IMR-90 (cell line): ENCODE measurements at places on chromosomes 1 and 21. TPM values are rescaled to one million over a fixed set of nuclear protein-coding genes. Genes with fewer than 3 reads are reported as not detected.

NPHS2 gene
- total RNA-seq, result not detected in 2 replicates

TNFRSF18 gene
- 0.18 TPM in 1 of 2 replicates, not detected in the other for total RNA-seq

- no peak for DNase-seq
Observed at GRCh38 chr1:154485106-154485505, 16.9 kb upstream of the TDRD10 start.

CKS1B gene
- 129 and 140 TPM in 2 replicates for total RNA-seq

- DNase-seq, result peak; percentile 36
Observed at GRCh38 chr1:211511947-211512346, 20.0 kb upstream of the RD3 start.

DNA sequence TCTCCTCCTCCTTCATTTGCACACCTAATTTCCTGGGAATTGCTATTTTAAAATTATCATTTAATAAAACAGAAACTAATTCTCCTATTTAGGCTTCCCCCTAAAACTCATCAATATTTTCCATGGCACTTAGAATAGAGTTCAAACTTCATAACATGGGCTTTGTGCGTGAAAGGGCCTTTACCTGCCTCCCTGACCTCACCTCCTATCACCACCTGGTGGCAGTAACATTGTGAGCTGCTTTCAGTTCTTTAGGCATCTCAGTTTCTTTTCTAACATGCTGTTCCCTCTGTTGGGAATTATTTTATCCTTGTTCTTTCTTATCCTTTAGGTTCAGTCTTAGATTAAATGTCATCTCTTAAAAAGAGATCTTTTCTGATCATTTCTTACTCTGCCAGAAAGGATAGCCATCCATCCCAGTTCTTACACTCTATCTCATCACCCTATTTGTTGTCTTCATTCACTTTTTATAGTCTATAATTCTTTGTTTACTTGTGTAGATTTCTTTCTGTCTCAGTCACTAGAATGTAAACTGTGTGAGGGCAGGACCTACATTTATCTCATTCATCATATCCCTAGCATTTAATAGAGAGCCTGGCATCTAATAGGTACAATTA is 133.8 kb upstream of the KIAA1614 start:
- DNase-seq, result no peak

DNA sequence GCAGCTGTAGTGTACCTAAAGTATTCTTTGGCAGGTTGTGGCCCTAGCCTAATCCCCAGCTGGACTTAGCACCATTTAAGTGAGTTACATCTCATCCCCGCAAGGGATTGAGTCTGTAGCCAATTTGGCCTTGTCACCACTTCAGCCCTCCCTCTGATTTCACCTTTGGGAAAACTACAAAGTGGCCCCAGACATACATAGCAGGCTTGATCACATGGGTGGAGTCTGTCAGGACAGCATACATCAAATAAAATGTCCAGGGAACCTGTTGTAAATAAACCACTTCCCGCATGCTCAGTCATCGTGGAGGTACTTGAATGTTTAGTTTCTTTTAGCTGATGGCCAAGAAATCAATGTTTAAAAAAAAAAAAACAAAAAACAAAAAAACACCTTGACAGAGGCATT is 142.5 kb downstream of the DHRS3 start:
- no peak for DNase-seq

- no peak for DNase-seq
Observed at GRCh38 chr1:45923343-45923742, 119.9 kb downstream of the MAST2 start.

PALMD gene
- 0.72 and 1.1 TPM in 2 replicates for total RNA-seq

CD160 gene
- total RNA-seq, result not detected in 2 replicates

DNA sequence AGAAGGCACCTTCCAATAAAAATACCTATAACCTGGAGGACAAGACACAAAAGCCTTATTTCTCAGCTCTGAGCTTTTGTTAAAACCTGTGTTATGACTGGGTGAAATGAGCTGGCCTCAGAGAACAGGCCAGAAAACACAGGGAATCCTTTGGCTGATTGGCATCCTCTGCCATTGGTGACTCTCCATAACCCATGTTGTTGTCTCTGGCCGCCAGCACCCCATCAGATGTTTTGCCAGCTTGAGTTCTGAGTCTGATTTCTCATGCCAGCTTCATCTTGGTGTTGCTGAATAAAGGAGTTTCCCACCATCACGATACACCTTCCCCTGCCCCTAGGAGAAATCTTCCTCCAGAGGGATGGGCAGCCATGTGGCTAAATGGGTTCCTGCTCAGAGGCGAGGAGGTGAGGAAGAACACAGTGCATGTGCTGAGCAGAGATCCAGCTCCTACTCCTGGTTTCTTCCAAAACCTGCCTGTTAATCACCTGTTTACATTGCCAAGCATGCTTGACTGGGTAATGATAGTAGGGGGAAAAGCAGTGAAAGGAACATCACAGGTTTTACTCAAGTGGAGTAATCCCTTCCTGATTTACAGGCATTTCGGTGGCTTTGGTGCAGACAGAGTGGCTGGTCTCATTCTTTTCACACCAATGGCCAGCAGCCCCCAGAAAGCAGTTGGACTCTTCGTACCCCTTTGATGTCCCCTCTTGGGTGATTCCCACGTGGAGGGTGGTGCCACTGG is 109.8 kb downstream of the ROR1 start:
- DNase-seq, result no peak

DNA sequence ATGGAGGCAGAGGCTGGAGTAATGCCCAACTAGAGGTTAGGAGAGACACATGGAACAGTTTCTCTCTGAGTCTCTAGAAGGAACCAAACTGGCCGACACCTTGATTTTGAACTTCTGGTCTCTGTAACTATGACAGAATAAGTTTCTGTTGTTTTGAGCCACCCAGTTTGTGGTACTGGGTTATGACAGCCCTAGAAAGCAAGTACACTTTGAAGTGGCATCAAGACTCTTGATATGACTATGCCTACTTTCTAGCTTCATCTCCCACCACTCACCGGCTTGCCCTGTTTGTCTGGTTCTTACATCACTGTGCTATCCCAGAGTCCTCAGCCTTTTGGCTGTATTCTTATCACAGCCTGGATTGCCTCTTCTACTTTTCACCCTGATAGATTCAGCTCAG is 230.3 kb upstream of the USP24 start:
- DNase-seq, result no peak

DNA sequence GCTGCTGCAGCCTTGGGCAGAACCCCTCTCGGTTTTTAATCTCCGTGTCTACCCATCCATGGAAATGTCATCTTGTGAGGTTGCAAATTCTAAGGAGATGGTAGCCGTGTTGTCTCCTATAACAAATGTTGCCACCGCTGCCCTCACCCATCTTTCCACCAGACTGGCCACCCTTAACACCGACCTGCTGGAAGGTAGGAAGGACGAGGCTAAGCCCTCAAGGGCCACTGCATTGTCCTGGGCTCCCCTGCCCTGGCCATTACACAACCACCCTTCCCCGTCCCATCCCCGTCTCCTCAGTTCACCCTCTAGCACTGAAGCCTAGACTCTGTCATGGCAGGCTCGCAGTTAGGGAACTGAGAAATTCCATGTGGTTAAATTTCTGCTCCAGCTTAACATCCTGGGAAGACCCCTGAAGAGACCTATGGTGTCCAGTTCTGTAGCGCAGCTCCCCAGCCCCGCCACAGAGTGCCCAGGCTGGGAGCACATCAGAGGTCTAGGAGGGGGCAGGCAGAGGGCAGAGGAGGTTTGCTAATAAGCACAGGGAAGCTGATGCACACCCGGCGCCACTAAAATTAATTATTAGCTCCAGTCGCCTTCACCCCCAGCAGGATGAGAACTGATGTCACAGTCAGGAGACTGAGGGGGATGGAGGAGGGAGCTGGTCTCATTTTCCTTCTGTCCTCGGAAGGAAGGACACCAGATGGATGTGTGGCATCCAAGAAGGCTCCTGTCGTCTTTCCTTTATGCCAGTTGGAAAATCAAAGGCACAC is 38.3 kb downstream of the STUM start:
- DNase-seq, result no peak

SPTA1 gene
- not detected in 2 replicates for total RNA-seq

FAM177B gene
- not detected in 2 replicates for total RNA-seq

- DNase-seq, result no peak
Observed at GRCh38 chr1:201017828-201018163, 5.7 kb downstream of the KIF21B start.

ZSCAN20 gene
- total RNA-seq, result 8.1 and 11.1 TPM in 2 replicates

- no peak for DNase-seq
Observed at GRCh38 chr1:10943991-10944730, 68.3 kb upstream of the TARDBP start.

DNA sequence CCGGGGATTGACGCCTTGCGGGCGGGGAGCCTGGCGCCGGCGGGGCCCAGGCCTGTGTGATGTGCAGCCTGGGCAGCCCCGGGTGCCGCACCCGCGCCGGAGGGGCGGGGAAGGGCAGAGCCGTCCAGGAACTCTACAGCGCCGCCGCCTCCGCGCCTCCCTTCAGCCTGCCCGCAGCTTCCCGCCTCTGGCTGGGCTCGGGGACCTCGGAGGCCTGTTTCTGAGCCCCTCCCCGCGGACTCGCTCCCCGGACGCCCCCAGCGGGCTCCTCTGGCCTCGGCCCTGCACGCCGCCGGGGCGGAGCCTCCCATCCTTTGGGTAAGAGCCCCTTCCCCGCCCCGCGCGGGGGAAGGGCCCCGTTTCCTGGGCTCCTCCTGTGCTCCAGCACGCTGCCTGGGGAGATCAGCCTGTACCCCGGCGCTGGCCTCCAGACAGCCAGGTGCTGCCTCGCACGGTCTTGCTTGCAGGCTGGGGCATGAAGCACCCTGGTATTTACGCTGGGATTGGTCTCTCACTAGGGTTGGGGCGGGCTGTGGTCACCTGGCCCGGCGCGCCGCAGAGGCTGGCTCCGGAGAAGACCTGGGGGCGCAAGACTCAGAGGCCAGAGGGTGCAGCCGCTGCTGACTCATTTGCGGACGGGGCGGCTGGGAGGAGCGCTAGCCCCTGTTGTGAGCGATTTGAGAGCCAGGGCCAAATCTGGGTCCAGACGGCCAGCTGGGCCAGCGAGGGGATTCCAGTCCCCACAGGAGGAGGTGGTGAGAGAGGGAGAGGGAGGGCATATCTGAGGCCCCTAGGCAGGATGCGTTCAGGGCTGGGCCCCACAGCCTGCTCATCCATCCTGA is 5.7 kb upstream of the ACOT11 start:
- peak; percentile 50 for DNase-seq

RNF186 gene
- total RNA-seq, result not detected in 2 replicates

- DNase-seq, result no peak
Observed at GRCh38 chr1:78601068-78601467, 19.2 kb upstream of the IFI44L start.

- no peak for DNase-seq
Observed at GRCh38 chr1:114250683-114251572, 97.3 kb upstream of the SYT6 start.

GRCh38 chr1:186923486-186923885 is 94.7 kb downstream of the PLA2G4A start:
- no peak for DNase-seq

CA14 gene
- total RNA-seq, result not detected in 2 replicates

RAB25 gene
- total RNA-seq, result not detected in 2 replicates

DNA sequence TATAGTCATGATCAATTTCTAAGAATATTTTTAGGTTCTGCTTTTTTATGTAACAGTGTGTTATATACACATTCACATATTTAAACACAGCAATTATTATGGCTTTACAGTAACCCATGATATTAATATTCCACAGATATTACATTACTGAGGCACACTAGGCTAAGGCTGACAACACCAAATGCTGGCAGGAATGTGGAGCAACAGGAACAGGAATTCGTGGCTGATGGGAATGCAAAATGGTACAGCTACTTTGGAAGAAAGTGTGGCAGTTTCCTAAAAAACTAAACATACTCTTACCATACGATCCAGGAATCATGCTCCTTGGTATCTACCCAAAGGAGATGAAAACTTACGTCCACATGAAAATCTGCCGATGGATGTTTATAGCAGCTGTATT is 1.9 kb upstream of the KCNJ9 start:
- DNase-seq, result no peak

TRIM67 gene
- not detected in 2 replicates for total RNA-seq

FAM151A gene
- total RNA-seq, result not detected in 2 replicates

DNA sequence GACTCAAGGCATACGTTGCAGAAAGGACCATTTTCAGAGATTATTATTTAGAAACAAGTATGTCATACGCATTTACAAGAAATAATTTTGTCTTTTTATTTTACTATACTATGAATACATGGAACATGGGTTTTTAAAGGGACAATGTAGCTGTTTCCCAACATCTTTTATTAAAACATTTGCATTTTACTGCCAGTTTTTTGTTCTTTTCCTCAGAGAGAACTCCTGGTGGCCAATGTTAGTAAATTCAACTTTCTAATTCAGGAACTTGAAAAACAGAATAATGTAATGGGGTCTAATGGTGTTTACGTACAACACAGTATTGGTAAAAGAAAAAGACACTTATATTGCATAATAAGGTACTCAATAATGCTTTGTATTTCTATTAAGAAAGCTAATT is 14.9 kb downstream of the PRDM2 start:
- DNase-seq, result no peak

TAS1R2 gene
- not detected in 2 replicates for total RNA-seq

- peak; percentile 66 for DNase-seq
Observed at GRCh38 chr1:203612932-203613682, 13.5 kb upstream of the ATP2B4 start.

GRCh38 chr1:171702598-171702997 is 39.3 kb downstream of the VAMP4 start:
- no peak for DNase-seq

PADI1 gene
- total RNA-seq, result not detected in 2 replicates

DNA sequence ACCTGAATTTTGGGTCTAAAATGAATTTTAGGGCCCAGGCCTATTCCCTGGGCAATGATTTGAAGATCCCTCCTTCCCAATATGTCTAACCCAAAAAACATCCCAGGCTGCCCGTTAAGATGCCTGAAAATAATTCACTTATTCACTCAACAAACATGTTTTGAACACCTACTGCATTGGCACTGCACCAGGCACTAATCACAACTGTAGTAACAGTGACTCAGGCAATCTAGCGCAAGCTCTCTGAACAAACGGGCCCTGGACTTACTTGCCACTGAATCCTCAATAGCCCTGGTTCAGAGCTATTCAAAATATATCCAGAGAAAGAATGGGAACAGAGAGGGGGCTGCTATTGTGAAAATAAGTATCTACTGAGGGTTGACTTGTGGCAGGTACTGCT is 4.2 kb downstream of the CD244 start:
- no peak for DNase-seq

DNA sequence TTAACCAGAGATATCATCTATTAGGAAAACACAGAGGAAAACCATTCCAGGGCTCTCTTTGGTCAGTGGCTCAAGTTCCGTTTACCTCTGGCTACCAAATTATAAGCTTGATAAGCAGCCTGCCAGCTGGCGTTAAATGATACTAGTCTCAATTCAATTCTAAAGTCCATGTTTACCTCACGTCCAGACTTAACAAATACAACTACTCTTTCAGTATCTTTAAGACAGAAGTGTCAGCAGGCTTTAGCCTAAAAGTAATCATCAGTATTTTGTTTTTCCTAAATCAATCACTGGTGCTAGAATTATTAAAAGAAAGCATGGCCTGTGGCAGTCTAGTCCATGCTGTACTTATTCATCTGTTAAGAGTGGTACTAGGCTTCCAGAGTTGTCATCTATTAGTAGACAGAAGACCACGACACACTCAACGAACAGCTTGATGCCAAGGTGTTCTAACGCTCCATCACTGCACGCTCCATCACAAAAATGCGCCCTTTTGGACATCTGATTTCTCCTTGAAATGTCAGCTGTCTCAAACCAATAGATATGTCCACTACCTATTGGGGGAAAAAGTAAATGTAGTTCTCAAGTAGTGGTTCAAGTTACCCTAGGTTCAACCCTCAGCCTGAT is 1.5 kb downstream of the IVNS1ABP start:
- no peak for DNase-seq
